KBM-7 (cell line): ENCODE measurements at places on chromosomes 13 and 19.

- DNase-seq, result no peak
These were observed 1.5 kb upstream of the CIRBP start for GRCh38 chr19:1267477-1268225.

- DNase-seq, result no peak
These were observed 18.4 kb upstream of the ATP8A2 start for GRCh38 chr13:25353344-25353743.

DNA sequence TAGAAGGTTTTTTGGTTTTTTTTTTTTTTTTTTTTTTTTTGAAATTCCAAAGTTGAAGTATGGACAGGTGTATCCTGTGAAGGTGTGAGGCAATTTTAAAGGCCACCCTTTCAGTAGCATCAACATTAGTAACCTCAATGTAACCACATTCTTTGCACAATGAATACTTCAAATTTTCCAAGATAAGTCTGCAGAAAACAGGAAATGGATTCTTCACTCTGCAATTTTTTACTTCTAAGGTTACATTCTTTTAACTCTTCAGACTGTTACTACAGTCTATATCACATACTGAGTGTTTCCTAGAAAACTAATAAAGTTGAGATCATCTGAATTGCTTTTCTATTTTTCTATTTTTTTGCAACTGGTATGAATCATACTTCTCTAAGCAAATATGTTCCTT, 569.0 kb upstream of the GPC6 start:
- DNase-seq, result no peak

DNA sequence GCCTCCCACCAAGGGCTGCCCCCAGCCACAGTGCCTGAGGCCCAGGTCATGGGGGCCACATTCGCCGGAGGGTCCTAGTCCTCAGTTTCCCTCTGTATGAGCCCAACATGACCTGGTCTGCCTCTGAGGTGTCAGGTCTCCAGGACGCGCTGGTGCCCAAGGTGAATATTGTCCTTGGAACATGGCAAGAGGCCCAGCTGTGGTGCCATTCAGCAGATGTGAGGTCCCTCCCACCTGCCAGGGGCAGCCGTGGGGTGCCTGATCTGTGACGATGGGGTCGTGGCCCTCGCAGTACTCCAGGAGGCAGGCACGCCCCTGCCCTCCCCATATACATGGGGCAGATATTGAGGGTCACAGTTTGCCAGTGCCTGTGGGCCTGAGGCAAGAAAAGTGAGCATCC, 151.9 kb downstream of the KDM4B start:
- no peak for DNase-seq

GRCh38 chr13:30968846-30969245, 36.4 kb downstream of the TEX26 start:
- no peak for DNase-seq

- no peak for DNase-seq
These were observed at the start of gene LPAR2 for GRCh38 chr19:19627621-19628500. Gene LPAR2 (minus strand): TSS chr19:19628220. CDS start chr19:19627275, 945 bp downstream.

GRCh38 chr13:90438576-90438975, 908.9 kb upstream of the MIR17HG start:
- DNase-seq, result no peak

DNA sequence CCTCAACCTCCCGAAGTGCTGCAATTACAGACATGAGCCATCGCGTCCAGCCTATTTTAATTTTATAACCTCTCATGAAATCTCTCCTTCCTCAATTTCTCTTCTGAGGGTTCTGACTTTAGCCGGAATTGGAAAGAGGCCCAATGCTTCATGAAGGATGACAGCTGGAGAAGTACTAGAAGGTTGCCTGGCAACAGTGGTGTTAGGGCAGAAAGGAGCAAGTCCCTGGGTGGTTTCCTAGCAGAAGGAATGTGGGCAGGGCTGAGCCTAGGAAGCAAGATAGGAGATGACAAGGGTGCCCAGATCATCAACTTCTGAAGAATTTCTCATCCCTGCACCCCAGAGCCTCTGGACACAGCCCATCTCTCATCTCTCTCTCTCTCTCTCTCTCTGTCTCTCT, 25.8 kb downstream of the CACNG6 start:
- DNase-seq, result no peak

DNA sequence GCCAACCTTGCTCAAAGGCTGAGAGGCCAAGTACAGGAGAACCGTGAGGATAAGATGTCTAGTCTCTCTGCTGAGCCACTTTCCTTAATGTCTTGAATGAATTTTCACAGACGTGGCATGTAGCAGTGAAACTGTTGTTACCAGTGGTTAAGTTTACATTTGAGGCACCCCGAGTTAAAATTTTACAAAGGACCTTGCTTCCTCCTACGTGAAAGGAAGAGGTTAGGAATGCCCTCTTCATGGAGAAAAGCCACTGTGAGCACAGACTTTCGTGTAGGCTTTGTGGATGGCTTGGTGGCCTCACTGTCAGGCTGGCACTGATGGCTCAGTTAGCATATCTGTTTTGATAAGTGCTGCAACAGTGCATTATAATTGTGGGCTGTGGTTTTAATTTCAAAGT, 2.7 kb downstream of the GJB2 start:
- no peak for DNase-seq

GRCh38 chr19:50702871-50703829, 16.5 kb downstream of the SHANK1 start:
- DNase-seq, result no peak

DNA sequence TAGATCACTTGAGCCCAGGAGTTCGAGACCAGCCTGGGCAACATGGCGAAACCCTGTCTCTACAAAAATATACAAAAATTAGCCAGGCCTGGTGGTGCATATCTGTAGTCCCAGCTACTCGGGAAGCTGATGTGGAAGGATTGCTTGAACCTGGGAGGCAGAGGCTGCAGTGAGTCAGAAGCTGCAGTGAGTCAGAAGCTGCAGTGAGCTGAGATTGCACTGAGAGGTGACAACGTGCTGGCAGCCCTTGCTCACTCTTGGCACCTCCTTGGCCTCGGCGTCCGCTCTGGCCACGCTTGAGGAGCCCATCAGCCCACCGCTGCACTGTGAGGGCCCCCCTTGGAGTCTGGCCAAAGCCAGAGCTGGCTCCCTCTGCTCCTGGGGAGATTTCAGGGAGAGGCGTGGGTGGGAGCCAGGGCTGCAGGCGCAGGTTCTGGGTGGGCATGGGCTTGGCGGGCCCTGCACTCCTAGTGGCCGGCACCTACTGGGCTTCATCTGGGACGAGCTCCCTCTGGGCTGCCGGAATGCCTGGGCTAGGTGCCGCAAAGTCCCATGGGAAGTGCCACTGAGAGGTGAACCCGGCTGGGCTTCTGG, 39.5 kb upstream of the RPL21 start:
- no peak for DNase-seq

GRCh38 chr13:97124915-97125809, 97.0 kb upstream of the MBNL2 start:
- no peak for DNase-seq

DNA sequence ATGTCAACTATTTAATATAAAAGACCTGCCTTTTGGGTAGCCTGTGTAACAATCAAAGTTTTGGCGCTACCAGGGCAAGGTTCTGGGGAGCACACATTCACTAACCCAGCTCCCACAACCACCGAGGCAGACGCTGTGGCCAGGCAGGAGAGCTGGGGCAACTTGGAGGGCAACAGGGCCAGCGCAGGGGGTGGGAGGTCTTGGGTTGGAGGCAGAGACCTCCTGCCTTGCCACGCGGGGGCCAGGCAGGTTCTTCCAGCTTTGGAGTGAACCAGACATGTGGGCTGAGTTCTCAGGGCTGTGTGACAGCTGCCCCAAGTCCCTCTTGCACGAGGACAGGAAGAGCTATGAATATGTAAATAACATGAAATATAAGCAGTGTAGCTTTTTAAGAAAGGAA, 30.3 kb upstream of the MCF2L start:
- no peak for DNase-seq

DNA sequence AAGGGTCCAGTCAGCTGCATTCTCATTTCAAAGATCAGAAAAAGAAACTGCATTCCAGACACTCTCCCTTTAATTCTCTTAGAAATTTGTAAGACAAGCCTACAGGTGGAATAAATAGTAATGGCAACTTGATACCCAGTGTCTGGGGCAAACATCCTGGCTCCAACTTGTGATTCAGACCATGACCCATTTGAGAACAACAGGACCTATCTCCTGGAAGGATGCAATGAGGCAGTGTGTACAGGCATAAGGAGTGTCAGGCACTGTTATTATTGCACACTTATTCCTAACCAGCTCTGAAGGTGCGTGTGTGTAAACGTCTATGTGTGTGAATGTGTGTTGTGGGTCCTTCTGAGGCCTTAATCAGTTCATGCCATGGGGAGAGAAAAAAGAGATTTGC, 13.9 kb downstream of the ERICH6B start:
- DNase-seq, result no peak

DNA sequence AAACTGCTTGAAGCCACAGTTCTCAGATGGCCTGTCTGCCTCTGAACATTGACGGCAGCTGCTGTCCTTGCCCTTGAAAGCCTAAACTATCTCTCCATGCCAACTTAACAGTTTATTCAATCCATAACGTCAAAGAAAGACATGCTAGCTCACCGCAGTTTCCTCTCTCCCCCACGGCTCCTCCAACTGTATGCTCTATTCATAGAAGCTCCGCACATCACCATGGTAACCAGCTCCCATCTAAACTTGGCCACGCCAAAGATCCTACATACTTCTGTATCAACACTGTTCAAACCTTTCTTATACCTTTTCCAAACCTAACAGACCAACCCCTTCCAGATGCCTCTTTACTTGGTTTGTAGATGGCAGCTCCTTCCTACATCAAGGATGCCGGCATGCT, 48.6 kb downstream of the ZNF91 start:
- DNase-seq, result no peak

- DNase-seq, result no peak
These were observed 23.8 kb downstream of the PRAM1 start for GRCh38 chr19:8478598-8478997.

DNA sequence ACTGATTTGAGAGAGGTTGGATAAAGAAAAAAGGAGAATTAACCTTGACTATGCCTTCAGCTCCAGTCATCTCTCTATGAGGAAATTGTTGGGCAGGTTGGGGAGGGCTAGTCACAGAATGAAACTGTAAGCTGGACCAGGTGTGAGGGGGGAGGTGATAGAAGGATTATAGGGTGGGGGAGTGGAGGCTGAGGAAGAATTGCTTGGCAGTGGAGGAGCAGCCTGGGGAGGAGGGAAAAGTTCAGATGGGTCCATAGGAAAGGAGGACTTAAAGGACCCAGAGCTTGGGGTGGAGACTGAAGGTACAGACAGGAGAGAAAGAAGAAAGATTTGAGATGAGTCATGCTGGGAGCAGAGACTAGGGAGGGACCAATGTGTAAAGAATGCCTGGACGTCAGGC, 8.2 kb upstream of the ZNF431 start:
- no peak for DNase-seq

DNA sequence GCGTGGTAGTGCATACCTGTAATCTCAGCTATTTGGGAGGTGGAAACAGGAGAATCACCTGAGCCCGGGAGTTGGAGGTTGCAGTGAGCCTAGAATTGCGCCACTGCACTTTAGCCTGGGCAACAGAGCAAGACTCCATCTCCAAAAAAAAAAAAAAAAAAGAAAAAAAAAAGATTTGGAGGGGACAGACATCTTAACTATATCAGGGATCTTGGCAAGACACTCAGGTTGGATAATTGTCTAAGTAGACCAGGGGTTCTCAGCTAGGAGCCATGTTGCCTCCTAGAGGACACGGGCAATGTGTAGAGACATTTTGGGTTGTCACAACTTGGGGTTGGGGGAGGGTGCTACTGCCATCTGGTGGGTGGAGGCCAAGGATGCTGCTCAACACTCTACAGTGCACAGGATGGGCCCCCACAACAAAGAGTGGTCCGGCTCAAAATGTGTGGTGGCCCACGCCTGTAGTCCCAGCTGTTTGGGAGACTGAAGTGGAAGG, 1.9 kb upstream of the ZNF580 start:
- peak; percentile 66 for DNase-seq

DNA sequence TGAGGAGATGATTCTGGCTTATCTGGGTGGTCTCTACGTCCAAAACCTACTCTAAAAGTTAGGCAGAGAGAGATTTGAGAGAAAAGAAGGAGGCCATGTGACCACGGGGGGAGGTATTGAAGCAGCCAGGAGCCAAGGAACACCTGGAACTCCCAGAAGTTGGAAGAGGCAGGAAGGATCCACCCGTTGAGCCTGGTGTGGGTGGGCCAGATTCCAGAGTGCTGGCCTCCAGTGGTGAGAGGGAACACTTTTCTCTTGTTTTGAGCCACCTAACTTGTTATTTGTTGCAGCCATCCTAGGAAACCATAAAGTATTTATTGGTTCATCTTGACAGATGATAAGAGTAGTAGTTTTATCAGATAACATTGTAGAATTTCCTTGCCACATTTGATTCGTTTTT, 396.9 kb downstream of the MYO16 start:
- DNase-seq, result no peak

GRCh38 chr13:64534302-64534701, 2695.8 kb downstream of the PCDH9 start:
- no peak for DNase-seq

DNA sequence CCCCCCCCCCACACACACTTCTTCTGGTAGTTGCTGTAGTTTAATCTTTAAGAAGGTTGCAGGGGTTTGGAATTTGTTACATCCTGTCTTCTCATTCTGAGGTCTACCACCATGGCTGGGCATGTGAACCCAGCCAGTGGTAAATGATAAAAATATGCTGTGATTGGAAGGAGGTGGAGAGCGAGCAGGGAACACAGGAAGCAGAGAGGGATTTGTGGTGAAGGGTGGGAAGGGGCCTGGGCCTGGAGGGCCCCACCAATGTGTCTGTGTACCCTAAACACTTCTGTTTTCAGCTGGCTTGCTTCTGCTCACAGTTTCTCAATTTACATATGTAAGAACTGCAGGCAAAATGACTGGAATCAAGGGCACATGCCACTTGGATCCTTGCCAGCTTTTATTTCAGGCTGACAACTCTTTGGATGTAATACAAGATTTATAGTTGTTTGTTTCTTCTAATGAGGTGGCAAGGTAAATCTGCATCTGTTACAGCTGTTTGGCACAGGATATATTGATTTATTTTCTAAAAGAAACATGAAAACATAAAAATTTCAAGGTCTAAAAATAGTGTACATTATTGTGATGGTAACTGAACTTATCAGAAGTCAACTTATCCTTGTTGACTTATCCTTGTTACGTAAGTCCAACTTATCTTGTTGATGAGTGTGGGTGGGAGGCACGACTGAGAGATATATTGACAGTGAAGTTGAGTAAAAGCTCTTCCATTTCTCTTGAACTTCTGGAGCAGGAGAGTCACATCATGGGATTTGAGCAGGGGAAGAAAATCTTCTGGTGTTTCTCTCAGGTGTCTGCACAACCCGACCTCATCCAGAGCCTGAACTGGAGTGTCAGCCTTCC, 313.2 kb downstream of the SHISA2 start:
- DNase-seq, result no peak

GRCh38 chr13:95503662-95504061, 48.9 kb upstream of the CLDN10 start:
- no peak for DNase-seq

DNA sequence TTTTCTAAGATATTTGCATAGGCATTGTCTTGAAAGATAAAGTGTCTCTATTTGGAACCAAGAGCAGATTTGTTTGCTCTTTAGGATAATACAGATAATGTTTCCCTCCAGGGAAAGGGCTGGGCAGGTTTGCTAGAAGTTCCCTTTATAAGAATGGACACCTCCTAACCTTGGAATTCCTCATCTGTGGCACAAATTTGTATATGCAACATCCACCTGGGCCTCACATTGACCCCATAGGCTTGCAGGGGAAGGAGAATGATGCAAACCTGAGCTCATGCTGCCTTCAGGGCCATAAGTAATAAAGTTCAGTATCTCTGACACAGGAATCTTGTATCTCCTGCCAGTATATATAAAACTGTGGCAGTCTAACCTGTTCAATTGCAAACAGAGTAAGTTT, 508.4 kb upstream of the MIR17HG start:
- no peak for DNase-seq
